ENCODE measurements at places on chromosomes 4 and X.

DNA sequence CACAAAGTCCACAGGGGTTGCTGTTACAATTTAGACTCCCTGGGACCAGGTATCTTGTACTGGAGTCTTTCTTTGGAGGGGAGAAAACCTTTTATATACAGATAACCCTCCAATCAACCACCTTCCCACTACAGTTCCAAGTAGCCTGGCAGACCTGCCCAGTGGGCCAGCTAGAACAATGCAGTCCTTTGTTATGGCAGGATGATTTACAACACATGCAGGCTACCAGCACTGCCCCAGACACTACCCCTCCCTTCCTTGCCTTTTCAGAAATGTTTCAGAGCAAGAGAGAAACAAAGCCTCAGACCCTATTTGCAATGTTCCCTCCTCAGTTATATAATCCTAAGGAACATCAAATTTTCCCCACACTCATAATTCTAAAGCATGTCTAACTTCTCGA lies 11.1 kb downstream of the RASL11B start:
- DNase-seq, result peak; percentile 84

DNA sequence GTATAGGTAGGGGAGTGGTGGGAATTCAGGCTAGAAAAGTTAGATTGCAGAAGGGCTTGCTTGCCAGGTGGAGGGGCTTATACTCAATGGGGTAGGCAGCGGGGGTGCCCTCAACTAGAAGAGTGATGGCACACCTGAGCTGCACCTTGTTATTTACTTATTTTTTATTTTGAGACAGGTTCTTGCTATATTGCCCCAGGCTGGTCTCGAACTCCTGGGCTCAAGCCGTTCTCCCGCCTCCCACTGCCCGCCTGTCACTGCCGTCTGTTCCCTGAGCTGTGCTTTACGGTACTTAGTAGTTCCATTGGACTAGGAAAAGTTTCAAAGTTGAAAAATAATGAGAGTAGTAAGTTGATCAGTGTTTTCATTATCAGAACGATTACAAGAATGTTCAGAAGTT lies 2.0 kb downstream of the ZFX start:
- DNase-seq, result no peak

DNA sequence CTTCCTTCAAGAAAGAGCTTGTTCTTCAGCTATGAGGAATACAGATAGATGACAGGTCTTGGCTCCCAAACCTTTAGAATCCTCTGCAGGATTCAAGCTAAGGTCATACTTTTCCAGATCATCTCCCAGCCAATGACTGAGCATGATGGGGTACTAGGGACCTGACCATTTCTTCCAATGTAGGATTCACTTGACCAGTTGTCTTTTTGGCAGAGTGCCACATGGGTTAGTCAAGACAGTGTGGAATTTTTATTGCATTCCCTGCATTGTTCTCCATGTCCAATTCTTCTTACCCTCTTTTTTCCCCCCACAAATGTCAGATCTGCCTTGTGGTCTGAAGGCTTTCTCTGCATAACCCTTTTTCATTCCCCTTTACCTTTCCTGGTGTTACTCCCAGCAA lies 99.5 kb downstream of the CCSER1 start:
- no peak for DNase-seq

DNA sequence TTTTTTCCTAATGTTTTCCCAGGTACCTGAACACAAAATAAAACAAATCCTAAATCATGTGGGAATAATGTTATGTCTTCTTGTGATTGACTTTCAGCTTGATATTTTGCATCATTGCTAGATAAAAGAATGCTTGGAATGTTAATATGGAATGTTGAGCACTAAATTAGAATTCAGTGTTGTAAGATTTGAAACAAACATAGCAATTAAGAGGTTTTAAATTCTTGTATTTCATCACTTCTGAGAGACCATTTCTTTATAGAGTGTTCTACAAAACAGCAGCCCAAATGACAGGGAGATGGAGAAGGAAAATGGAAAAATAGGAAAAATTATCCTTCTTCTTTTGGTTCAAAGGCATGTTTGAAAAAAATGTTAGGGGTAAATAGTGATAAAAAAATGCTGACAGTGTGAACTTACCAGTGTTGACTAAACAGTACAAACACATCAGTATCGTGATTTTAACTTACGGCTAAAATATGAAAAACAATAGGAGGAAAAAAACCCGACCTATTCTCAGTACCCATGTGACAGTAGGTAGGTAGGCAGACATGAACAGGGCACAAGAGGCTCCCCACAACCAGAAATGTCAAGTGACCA lies 102.6 kb upstream of the PDE5A start:
- no peak for DNase-seq

DNA sequence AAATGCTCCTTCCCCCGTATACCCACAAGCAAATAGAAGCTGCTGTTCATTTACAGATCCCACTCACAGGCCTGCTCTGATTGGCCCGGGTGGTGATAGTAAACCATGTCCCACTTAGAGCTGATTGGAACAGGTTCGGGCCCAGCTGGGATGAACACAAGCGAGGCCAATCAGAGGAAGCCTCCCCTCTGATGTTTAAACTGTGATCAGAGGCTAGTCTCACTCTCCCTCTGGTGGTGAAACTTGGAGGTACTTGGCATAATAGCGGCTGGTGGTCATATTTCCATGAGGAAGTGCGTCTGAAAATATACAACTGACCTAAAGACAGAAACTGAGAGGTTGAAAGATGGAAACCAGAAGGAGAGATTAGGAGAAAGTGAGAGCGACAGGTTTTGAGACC lies 51.5 kb upstream of the TRPC3 start:
- peak; percentile 85 for DNase-seq

- DNase-seq, result no peak
These were observed 1123.9 kb upstream of the PCDH7 start for GRCh38 chr4:29596228-29596627.

- DNase-seq, result no peak
These were observed 72.5 kb downstream of the PRPS1 start for GRCh38 chrX:107700790-107701189.

GRCh38 chrX:70262952-70263567 lies 3.1 kb upstream of the P2RY4 start:
- DNase-seq, result peak; percentile 28

Data from COLO829 (cell line).